ENCODE measurements at places on chromosomes 6 and 20.
A peak's percentile ranks its signal among the peaks of the same experiment; 100 is the strongest.

DNA sequence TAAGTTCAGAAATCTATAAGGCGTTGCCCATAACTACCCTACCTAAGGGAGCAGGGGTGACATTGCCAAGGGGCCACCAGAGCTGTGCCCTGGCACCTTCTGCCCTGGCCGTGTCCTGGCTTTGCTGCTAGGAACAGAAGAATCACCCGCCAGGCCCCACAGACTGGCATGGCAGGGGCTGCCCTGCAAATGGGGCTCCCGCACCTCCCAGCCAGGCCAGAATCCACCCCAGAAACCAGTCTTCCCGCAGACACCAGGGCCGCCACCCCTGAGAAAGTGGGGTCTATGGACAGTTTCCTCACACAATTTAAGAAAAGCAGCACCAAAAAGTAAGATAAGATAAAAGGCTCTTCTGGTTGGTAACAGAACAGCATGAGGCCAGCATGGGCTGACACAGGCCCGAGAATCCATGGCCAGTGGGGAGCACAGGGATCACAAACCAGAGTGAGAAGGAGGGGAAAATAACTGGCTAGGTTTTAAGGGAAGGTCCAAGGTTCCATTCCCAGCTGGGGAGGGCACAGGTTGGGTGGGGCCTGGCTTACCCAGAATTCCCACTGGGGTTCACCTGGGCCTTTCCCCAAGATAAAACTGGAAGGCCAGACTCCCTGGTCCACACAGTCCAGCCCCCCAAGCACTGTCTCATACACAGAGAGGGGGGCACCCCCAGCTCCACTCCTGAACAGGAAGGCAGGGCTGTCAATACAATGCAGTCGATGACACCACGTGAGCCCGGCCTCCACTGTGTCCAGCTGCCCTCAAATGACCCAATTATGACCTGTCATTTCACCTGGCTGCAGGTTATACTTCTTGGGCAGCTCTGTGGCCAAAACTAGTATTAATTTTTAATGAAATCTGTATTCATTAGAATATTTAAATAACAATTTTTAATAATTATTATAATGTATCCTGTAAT lies 59.4 kb downstream of the PYGB start:
- H3K36me3 ChIP-seq = peaks cover 2% of the 10 kb centered on the region
- H3K4me1 ChIP-seq = peaks cover 11% of the 10 kb centered on the region
- no peaks in the 10 kb centered on the region for H3K27me3 ChIP-seq
- peak overlapping the region; percentile 90 for H3K27ac ChIP-seq

- no peak overlapping the region for H3K4me3 ChIP-seq
- H3K4me1 ChIP-seq = no peaks in the 10 kb centered on the region
- H3K27ac ChIP-seq = no peak overlapping the region
Measured at GRCh38 chr20:39785252-39785917, 823.2 kb downstream of the DHX35 start.

GRCh38 chr20:21569586-21569985 lies 55.7 kb upstream of the NKX2-2 start:
- DNase-seq = no peak
- peaks cover 2% of the 10 kb centered on the region for H3K4me1 ChIP-seq
- H3K27me3 ChIP-seq = peaks cover 44% of the 10 kb centered on the region
- peaks cover 3% of the 10 kb centered on the region for H3K36me3 ChIP-seq

- H3K4me1 ChIP-seq = peaks cover 38% of the 10 kb centered on the region
- DNase-seq = no peak
- H3K36me3 ChIP-seq = peaks cover 3% of the 10 kb centered on the region
- H3K27ac ChIP-seq = peak overlapping the region; percentile 19
Measured at GRCh38 chr6:37840940-37841300, 21.4 kb downstream of the ZFAND3 start.

GRCh38 chr20:14582855-14583254 lies 245.4 kb upstream of the FLRT3 start:
- H3K27ac ChIP-seq = no peak overlapping the region
- H3K27me3 ChIP-seq = no peaks in the 10 kb centered on the region
- H3K4me1 ChIP-seq = no peaks in the 10 kb centered on the region
- no peak for DNase-seq
- no peak overlapping the region for H3K4me3 ChIP-seq

- no peaks in the 10 kb centered on the region for H3K36me3 ChIP-seq
- no peak overlapping the region for H3K4me3 ChIP-seq
- DNase-seq = no peak
- no peak overlapping the region for H3K27ac ChIP-seq
- H3K27me3 ChIP-seq = no peaks in the 10 kb centered on the region
Measured at GRCh38 chr6:112266331-112266730, 12.0 kb upstream of the LAMA4 start.
